ENCODE measurements at places on chromosomes 16 and 17.
A peak's percentile ranks its signal among the peaks of the same experiment; 100 is the strongest.

DNA sequence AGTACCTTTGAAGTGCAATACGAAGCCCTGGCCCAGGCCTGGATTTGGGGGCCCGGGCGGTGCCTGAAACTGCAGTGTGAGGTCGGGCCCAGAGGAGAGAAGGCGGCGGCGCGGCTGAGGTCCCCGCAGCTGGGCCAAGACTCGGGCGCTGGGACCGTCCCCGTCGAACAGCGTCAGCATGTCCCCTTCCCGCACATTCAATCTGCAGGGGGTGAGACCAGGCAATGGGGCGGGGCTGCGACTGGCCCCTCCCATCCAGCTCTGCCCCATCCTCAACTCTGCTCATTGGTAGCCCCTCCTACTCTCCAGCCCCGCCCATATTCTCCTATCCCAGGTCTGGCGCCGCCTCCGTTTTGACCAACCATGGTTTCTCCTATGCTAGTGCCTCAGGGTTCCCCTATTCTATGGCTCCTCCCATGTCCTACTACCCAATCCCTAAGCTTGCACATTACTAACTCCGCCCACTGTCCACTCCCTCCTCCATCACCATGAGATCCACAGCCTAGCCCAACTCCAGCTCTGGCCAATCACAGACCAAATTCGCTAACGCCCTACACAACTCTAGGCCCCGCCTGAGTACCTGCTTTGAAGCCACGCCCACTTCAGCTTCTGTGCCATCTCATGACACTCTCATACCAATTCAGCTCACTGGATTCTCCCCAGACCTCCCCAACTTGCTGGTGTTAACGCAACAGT, 14.4 kb upstream of the CDIPT start:
- peak; percentile 60 for DNase-seq

DNA sequence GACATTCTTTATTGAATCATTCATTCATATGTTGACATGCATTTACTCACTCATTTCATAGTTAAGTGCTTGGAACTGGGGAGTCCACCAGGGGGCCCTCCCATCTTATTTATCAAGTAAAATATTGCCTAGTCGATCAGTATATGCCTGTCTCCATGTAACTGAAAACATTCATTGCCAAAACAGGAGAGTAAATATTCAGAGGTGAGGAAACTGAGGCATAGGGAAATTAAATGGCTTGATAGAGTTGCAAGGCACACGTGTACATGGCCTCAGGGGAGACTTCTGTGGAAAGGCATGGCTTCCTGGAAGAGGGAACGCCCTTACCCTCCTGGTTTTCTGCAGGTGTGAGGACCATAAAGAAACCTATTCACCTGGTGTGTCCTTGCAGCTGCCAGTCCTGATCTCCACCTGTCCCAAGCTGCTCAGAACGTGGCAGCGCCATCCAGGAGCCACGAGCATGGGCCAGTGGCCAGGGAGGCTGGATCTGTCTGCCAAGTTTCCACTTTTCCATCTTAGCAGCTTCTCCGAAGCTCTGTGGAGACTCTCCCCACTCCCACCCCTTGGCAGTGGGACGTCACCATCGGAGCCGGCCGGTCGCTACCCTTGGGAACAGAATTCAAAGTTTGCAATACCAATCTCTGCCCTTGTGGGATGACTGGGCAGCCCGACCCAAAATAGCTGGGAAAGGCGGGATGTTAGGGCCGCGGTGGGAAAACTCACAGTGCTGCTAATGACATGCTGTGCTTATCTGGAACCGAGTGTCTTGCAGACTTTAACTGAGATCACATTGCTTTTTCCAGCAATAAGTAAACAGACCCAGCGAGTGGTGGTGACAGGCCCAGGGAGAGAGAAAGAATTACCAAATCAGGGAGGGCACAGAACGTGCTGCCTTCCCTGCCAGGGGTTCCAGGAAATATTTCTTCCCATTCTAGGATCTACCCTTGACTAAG, 4.1 kb upstream of the C1QTNF1 start:
- DNase-seq: peak; percentile 73

- no peak for DNase-seq
Measured at GRCh38 chr16:3148256-3149192, 13.7 kb downstream of the ZNF213 start.

- DNase-seq: no peak
Measured at GRCh38 chr17:82881900-82882714, 42.3 kb upstream of the ZNF750 start.

GRCh38 chr17:72719206-72719577, 373.3 kb downstream of the SLC39A11 start:
- DNase-seq: no peak

DNA sequence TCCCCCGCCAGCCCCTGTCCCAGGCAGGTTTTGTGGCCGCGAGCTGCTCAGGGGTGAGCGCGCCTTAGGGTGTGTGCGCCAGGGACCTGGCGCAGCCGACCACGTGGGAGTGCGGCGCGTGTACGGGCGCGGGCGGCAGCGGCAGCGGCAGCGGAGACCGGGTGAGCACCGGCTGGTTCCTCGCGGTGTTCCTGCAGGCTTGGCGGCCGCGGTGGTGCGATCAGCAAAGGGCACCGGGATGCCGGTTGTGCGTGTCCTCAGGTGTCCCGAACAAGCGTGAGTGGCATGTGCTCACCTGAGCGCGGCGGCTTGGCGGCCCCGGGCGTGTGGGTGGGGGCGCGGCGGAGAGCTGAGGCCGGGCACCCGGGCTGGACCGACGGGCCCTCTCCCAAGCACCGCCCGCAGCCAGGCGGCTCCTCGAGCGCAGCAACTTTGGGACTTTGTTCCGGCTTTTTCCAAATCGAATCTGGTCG, 381 bp upstream of the HSD11B2 start:
- DNase-seq: peak; percentile 33

- no peak for DNase-seq
Measured at GRCh38 chr17:76915840-76916510, 47.8 kb downstream of the MGAT5B start.

GRCh38 chr17:65055708-65056638, 567 bp downstream of the GNA13 start:
- peak; percentile 53 for DNase-seq

DNA sequence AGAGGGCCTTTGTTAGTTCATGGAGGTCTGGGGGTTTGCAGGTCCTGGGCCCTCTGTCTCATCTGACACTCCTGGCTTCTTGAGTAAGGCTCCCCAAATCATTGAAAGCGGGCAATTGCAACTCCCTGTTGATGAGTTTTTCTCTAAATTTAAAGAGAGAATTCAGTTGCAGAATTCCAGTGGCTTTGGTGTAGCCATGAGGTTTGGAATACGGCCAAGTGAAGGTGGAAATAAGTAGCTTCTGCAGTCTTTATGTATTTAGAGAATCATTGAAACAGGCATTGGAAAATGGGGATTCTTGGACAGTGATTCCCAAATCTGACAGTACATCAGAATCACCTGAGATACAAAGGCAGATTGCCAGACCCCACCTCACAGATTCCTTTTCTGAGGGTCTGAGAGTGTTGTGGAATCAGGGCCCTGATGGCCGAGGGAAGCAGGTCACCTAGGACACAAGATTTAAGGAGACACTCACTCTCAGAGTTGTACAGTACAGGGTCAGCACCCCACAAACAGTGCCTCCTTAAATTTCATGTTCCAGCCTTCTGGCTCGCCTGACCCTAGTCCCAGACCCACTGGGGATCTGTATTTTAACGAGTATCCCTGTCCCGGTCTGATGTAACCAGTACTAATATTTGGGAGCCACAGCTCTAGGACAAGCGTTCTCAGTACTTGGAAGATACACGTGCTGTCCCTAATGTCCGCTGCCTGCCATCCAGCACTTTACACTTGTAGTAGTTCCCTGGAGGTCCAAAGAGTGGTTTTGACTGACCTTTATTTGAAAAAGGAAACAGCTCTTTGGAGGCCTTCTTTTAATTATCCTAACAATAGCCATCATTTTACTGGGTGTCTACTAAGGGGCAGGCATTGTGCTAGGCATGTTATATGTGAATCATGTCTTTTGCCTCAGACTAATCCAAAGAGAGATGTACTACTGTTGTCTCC, 37.8 kb downstream of the YPEL2 start:
- peak; percentile 56 for DNase-seq

GRCh38 chr16:85935391-85935973, 36.5 kb downstream of the IRF8 start:
- no peak for DNase-seq

- DNase-seq: peak; percentile 56
Measured at GRCh38 chr17:40068917-40069750, 6.4 kb downstream of the THRA start.

DNA sequence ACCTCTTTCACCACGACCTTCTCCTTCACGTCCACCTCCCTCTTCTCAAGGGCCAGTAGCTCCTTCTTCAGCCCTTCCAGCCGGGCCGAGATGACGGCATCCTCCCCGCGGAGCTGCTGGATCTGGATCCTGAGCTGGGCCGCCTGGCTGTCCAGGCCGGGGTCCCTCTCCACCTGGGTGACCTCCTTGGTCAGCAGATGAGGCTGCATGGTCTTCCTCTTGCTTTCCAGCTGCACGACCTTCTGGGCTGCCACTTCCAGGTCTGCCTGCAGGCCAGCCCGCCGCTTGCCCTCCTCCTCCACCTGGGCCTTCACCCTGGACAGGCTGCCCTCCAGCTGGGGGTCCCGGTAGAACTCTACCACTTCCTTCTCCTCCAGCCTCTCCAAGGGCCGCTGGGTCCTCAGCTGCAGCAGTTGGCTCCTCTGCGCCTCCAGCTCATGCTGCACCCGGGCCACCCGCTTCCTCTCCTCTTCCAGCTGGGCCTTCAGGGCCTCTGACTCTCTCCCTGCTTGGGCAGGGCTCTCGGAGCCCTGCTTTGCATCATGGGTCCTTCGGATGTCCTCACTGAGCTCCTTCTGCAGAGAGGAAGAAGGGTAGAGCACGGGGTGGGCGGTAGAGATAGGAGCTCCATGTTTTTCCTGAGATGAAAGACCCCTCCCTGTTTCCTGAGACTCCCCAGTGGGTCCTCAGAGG, 9.5 kb downstream of the CDK3 start:
- DNase-seq: no peak

GRCh38 chr17:73384926-73385325, 73.1 kb upstream of the CDC42EP4 start:
- no peak for DNase-seq

Data from kidney tubule cell (primary cell).